ENCODE measurements at places on chromosomes 11 and 22.
A peak's percentile ranks its signal among the peaks of the same experiment; 100 is the strongest.

DNA sequence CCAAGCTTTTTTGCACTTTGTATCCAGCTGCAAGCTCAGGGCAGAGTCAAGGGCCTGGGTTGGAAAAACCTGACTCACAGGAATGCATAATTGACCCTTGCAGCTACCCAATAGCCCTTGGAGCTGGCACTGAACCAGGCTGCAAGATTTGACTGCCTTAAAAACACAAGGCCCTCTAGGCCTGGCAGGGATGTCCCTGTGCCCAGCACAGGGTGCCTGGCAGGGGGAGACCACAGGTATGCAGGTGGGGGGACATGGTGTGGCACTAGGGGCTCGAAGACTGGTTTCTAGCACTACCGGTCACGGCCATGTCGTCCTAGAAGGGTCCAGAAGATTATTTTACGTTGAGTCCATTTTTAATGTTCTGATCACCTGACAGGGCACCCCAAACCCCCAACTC, 30.2 kb downstream of the SBF1 start:
- peak; percentile 85 for DNase-seq

DNA sequence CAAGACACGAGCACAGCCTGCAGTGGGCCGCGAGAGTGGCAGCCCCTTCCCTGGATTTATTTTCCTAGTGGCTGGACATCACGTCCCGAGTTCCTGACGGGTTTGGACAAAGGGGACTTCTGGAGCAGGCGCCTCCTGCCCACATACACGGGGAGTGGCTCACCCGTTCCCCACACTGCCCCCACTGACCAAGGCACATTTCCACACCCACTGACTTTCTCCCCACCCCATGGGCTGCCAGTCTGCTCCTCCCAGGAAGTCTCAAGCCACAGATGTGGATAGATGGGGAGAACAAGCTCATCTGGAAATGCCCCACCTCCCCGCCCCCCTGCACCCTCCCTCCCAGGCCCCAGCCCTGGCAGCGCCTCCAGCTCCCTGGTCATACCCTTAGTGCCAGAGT, 34.0 kb upstream of the FADD start:
- DNase-seq = no peak

DNA sequence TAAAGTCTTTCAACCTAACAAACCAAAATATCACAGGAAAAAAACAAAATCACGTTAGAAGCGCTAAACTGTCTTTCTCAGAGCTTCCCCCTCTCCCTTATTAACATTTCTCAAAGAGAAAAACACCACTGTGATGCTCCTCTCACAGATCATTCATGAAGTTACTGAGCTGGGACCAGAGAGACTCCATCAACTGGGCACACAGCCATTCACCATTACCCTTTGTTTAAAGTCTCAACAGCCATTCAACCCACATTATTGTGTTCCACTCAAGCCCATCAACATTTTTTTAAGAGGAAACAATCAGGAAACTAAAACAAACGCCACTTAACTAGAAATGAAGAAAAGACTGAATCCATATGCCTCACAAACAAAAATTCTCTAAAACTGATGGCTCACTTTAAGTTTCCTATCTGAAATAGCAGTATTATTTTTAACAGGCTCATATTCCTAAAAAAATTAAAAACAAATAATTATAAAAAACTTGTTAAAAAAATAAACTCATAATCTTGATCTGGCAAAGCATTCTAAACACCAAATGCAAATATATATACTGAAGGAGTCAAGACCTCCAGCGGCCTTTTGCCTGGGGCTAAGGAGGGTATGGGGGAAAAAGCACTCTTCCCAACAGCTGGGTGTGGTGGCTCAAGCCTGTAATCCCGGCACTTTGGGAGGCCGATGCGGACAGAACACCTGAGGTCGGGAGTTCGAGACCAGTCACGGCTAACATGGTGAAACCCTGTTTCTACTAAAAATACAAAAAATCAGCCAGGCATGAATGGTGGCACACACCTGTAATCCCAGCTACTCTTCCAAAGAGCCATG, 14.0 kb downstream of the CELF1 start:
- DNase-seq = no peak

DNA sequence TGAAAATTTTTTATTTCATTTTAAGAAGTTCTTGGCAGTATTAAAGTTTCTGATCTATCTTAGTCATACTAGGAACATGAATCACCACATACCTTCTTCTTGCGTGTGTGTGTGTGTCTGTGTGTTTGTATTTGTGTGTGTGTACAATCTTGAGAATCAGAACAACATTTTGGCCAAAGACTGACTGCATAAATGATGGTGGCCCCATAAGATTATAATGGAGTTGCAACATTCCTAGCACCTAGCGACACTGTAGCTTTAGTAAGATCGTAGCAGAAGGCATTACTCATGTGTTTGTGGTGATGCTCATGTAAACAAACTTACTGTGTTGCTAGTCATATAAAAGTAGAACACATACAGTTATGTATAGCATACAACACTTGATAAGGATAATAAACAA, 205.4 kb downstream of the FAM76B start:
- peak; percentile 62 for DNase-seq

GRCh38 chr11:134734141-134734845, 322.3 kb upstream of the B3GAT1 start:
- no peak for DNase-seq

DNA sequence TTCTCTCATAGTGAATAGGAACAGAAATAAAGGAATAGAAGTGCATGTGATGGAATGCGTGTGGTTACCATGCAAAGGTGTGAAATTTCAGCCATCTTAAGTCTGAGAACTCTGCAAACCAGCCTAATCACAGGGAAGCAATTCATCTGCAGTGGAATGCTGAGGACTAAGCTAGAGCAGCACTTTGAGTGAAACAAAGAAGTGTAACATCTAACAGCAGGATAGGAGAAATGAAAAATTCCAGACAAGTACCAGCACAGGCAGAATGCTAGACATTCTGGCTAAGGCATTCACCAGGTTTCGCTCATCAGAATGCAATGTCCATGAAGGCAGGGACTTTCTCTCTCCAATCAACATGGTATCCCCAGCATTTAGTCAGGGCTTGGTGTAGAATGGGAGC, 41.2 kb upstream of the SLC36A4 start:
- no peak for DNase-seq

DNA sequence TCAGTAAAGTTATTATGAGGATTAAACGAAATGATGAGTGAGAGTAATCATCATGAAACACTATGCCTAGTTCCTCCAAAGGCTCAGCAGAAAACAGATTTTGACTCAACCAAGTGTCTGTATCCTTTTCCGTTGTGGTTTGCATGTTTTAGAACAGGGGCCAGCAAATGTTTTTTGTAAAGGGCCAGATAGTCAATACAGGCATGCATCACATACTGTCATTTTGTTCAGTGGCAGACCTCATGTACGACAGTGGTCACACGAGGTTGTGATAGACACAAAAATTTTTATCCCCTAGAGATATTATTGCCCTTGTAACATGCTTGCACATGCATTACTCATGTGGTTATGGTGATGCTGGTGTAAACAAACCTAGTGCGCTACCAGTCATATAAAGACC, 81.9 kb upstream of the SLC25A18 start:
- no peak for DNase-seq

- DNase-seq = no peak
These were observed 1365.4 kb upstream of the RAG2 start for GRCh38 chr11:37963440-37963839.

DNA sequence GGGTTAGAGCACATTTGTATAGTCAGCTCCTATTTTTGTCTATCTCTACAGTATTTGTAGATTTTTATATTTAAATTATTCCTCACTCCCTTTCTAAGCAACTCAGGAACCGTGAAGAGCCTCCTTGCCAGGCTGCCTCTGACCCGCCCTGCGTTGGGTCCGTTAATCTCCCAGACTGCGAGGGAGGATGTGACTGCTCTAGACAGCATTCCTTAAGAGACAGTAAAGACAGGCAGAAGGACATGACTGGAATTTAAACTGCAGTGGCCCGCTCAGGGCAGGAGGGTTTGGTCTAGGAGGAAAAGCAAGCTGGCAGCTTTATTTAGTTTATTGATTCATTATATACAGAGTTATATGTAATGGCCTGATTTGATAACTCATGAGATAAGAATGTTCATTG, 413.7 kb downstream of the TMEM135 start:
- no peak for DNase-seq

DNA sequence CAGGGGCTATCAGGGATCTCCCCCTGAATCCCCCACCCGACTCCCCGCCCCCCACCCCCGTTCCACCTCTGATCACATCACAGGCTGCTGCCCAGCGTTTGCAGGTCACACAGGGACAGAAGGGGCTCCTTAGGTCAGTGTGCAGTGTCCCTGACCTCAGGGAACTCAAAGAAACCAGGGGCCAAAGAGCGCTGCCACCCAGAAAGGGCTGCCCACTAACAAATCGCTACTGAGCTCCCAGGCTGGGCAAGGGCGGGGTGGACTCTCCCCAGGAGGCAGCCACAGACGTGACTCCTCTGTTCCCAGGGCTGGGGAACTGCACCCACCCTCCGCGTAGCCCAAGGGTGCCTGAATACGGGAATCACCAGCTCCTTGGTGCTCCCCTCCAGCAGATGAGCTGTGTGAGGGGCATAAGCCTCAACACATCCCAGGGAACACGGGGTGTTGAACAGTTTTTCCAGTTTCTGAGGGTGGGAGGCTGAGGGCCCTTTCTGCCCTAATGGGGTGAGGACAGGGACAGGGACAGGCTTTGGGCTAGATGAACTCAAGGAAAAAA, 9.9 kb upstream of the POLDIP3 start:
- no peak for DNase-seq

- no peak for DNase-seq
These were observed 272.9 kb downstream of the ST3GAL4 start for GRCh38 chr11:126628450-126628789.

DNA sequence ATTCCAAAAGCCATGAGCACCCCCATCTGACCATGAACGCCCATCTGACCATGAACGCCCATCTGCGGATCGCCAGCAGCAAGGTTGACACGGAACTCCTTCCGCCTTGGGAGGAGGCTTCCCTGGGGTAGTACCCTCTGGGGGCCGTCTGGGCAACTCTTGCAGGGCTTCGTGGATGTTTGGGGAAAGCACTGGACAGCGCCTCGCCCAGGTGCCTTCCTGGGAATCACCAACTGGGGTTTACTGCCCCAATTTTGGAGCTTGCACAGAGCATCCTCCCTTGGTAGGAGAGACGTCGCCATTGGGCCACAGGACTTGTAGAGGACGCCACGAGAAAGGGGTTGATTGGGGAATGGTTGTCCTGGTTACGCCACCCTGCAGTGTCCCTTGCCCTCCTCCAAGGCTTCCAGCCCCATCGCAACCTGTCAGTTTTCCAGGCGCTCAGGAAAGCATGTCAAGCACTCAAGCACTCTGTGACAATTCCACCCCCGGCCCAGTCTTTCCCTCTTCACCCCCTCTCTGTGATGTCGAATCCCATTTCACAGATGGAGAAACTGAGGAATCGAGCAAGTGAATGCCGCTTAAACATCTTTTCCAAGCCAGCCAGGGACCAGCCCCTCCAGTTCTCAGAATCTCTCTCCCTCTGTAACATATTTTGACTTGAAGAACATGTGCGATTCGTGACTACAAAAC, 914 bp upstream of the PRDM11 start:
- peak; percentile 53 for DNase-seq

GRCh38 chr11:109994907-109995306, 98.3 kb upstream of the ZC3H12C start:
- DNase-seq = no peak

All from iris pigment epithelial cell (primary cell).